Naive thymus-derived CD4-positive, alpha-beta T cell (primary cell): ENCODE measurements at places on chromosomes 5 and 9. TPM values are rescaled to one million over a fixed set of nuclear protein-coding genes. Genes with fewer than 3 reads are reported as not detected.
A peak's percentile ranks its signal among the peaks of the same experiment; 100 is the strongest.

DNA sequence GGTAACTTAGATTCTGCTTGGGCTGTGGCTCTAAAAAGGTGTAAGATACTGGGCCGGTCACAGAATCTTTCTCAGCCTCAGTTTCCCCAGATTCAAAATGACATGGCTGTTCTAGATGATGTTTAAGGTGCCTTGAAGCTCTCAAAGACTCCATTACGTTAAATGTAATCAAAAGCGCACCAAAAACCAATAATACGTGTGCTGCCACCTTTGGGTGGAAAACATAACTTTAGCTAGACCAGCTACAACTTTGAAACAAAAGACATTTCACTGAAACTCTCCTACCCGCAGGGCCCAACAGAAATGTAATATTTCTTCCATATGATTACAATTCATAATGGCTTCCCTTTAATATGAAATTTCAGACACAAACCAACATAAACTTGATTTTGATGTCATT lies 35.0 kb upstream of the PCSK5 start:
- no peak for DNase-seq

DNA sequence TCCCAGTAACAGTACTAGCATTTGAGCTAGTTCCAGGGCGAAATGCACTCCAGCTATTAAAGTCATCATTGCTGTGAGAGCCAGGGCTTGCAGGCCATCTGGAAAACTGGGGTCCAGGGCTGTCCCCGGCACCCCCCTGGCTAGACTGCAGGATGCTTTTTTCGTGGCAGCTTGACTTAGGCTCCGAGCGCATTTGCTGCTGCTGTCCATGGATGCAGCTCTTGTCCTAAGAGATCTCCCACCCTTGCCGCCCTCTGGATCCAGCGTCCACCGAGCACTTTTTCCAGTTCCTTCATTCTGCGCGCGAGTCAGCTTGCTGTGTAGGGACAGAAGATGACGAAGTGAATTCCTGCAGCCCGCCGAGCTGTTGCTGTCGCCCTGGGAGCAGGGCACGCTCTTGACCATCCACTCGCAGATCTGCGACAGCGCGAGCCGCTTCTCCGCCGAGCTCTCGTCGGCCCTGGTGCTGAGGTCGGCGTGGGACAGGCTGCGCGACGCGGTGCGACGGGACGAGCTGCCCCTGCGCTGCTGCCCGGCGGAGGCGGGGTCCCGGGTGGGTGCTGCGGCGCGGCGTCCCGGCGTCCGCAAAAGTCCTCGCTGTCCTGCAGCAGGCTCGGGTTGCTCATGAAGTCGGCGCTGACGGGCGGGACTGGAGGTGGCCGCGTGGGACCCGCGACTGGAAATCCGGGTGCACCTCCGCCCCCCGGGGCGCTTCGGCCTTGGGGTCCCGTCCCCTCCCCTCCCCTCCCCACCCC lies 30.7 kb downstream of the OR2V1 start:
- DNase-seq: no peak

The PJA2 gene
- 86.2 TPM for total RNA-seq

The ZNF483 gene
- 37.1 TPM for total RNA-seq

DNA sequence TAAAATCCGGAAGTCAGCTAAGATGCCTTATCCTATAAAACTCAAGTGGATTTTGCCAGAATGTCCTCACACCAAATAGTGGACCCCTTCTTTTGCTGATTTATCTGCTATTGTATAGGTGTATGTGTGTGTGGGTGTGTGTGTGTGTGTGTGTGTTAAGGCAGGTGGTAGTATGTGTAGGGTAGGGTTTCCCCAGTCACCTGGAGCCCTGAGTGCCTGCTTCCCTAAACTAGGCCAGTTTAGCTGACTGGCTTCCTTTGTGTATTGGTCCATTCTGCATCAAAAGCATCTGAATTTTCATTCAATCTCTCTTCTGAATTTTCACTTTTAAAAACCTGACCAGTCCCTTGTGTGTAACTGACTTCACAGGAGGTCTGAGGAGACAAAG lies 42.2 kb upstream of the LCP2 start:
- no peak for DNase-seq

GRCh38 chr5:38339446-38339845 lies 81.1 kb downstream of the EGFLAM start:
- no peak for DNase-seq

DNA sequence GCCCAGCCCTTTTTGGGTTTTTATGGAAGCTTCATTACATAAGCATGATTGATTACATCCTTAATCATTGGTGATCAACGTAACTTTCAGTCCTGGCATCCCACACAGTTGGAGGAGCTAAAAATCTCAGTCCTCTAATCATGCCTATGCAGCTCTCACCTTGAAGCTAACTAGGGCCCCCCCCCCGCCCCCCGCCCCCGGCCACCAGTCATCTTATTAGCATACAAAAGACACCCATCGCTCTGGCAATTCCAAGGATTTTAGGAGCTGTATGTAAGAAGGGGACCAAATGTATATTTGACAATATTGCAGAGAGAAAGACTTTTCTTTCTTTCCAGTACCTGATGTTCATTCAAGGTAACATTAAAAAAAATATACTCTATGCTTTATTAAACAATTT lies 19.0 kb downstream of the ENC1 start:
- DNase-seq: no peak

DNA sequence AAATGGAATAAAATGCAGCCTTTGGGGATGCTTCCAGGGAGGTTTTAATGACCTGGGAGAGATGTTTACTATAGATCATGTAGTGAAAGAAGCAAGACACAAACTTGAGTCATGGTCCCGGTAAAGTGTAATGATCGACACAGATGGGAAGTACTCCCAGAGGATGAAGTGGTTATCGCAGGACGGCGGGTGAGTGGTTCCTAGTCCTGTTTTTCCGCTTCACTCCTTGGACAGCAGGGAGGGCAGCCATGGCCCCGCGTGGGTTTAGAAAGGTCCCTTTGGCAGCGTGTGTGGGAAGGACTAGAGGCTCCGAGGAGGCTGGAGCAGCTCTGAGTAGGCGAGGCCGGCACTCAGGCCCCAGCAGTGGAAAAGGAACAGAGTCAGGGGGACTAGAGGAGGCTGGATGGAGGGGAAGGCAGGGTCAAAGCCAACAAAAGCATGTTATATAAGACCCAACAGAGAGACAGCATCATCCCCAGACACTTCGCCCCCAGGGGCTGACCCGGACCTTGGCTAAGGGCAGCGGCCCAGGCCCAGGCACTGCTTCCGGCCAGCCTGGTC lies 49.2 kb upstream of the STXBP1 start:
- DNase-seq: no peak

The BBLN gene
- 48.0 TPM for total RNA-seq

The INSL6 gene
- total RNA-seq: not detected

DNA sequence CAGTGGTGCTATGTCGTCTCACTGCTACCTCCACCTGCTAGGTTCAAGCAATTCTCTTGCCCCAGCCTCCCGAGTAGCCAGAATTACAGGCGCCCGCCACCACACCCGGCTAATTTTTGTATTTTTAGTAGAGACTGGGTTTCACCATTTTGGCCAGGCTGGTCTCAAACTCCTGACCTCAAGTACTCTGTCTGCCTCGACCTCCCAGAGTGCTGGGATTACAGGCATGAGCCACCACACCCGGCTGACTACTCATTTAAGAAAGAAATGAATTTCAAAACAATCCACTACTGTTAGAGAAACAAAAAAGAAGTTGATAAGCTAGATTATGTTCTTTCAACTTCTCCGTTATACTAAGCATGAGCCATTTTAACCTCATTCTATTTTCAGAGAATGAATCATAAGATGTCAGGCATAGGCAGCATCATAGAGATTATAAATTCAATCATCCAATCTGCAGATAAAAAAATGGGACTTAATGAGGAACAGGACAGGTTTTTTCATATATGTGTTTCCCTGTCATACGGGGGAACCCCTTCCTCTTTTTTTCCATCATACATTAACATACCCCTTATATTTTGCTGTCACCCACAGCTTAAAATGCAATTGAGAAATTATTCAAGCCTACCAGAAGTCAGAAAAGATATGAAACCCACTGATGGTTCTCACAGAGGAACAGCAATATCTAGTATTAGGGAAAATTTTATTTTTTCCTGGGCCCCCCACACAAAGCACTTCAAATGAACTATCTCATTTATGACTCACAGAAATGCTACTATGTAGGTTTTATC lies 26.5 kb upstream of the ADRB2 start:
- DNase-seq: no peak

DNA sequence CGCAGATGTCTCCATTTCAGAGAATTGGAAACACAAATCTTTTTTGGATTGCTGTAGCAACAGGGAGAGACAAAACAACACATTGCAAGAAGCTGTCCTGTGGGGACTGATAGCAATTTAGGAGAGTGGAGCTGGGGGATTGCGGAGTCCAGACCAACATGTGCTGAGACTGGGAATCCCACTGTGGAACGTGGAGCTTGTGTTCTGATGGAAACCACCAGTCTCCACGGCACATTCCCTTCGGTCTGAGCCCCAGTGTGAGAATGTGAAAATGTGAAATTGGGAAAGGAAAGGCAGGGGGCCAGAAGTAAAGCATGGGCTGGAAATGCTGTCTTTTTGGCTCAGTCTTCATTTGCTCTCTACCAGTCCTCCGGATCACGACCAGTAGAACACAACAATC lies 348.8 kb upstream of the TNC start:
- no peak for DNase-seq

The ZNF300 gene
- 1.9 TPM for total RNA-seq

- no peak for DNase-seq
These were observed 34.5 kb upstream of the RASA1 start for GRCh38 chr5:87233143-87233542.

DNA sequence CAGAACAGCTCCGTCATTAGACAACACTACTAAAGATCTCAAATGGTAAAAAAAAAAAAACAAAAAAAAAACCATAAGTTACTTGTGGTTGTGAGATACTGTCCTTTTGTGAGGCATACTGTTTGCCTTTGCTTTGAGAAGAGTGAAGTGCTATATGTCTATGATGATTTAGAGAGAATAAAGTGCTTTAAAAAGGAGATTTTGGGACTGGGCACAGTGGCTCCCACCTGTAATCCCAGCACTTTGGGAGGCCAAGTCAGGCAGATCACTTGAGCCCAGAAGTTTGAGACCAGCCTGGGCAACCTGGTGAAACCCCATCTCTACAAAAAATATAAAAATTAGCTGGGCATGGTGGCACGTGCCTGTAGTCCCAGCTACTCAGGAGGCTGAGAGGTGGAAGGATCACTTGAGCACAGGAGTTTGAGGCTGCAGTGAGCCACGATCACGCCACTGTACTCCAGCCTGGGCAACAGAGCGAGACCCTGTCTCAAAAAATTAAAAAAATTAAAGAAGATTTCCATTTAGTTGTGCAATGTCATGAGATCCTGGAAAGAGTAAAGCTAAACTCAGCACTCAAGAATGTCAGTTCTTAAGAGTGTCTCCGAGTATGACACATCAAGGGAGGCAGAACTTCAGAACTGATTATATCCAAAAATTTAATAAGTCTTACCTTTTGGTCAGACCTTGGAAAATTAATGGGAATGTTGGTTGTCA lies 87.3 kb downstream of the PRDM6 start:
- DNase-seq: no peak

The CNTNAP3B gene
- total RNA-seq: not detected in 2 replicates

- no peak for DNase-seq
These were observed 4.8 kb upstream of the ENTPD2 start for GRCh38 chr9:137058521-137059234.

- DNase-seq: no peak
These were observed 297.7 kb upstream of the WWC1 start for GRCh38 chr5:167993771-167994170.

DNA sequence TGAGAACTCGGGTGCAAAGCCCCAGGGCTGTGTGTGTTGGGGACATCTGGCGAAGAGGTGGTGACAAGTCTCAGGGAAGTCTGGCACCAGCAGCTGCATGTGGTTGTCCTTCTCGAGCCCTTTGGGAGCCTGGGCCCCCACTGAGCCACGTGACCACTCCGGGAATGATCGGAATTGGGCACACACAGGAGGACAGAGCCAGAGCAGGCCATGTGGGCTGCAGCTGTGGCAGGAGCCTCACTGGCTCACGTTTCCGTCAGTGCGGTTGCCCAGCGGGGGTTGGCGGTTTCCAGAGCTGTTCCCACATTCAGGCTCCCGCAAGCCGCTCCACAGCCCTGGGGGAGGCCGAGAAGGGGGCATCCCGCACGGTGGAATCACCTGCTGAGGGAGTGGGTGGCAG lies 6.8 kb upstream of the CEL start:
- no peak for DNase-seq

DNA sequence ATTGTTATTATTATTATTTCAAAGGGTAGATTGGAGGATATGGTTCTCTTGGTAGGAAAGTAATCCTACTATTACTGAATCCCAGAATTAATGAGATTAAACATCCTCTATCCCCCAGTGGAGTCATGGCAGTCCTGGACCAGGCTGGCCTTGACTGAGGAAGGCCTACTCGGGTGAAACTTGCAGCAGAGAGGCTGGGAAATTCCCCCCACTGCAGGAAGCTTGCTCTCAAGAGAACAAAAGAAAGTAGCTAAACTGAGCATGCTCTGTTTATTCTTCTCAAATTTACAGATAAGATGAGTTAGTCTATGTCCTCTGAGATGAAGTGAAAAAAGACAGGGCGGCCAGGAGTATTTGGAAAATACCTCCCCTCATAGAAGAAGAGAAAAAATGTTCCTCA lies 233.9 kb upstream of the RPS23 start:
- no peak for DNase-seq

DNA sequence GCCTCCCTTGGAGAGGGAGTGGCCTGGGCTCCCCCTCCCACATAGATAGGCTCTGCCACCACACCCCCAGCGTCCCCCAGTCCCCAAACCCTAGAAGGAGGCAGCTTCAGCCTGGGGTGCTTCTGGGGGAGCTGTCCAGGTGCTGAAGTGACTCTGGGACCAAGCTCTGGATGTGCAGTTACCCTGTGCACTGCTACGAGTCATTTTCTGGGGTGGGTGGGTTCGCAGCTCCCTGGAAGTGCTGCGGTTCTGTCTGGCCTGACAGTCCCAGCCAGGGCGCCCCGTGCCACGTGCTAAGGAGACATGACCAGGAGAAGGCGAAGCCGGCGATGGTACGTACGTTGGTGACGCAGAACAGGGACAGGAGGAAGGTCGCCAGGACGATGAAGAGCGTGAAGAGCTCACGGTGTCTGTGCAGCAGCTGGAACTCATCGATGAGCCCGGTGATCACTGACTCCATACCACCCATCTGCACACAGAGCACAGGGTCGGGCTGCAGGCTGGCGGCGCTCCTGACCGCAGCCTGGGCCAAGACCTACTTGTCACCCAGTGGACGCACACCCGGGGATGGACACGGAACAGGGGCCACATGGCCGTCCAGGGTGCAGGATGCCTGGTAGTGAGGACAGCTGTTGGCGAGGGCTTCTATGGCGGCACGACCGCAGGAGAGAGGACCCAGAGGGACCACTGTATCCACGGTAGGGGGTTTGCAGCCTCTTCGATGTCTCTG lies 35.7 kb downstream of the SLC6A3 start:
- peak; percentile 23 for DNase-seq

The PCDHGA8 gene
- total RNA-seq: 0.13 TPM

- no peak for DNase-seq
These were observed 11.5 kb upstream of the CLIC3 start for GRCh38 chr9:137007816-137008270.

The ARRDC3 gene
- total RNA-seq: 168 TPM

The PTGES gene
- 1.1 TPM for total RNA-seq

GRCh38 chr9:107358986-107359385 lies 75.9 kb downstream of the RAD23B start:
- no peak for DNase-seq

The MAP3K1 gene
- total RNA-seq: 77.3 TPM

- DNase-seq: no peak
These were observed 41.3 kb upstream of the LPCAT1 start for GRCh38 chr5:1564824-1565736.

The PFN3 gene
- total RNA-seq: not detected
